Transverse colon (tissue), 4 donors: ENCODE measurements at places on chromosomes 2 and 18.

- DNase-seq, result no peak
Measured at GRCh38 chr2:23445450-23445868, 60.5 kb downstream of the KLHL29 start.

GRCh38 chr2:238220892-238221521, 17.5 kb upstream of the ILKAP start:
- no peak for DNase-seq

DNA sequence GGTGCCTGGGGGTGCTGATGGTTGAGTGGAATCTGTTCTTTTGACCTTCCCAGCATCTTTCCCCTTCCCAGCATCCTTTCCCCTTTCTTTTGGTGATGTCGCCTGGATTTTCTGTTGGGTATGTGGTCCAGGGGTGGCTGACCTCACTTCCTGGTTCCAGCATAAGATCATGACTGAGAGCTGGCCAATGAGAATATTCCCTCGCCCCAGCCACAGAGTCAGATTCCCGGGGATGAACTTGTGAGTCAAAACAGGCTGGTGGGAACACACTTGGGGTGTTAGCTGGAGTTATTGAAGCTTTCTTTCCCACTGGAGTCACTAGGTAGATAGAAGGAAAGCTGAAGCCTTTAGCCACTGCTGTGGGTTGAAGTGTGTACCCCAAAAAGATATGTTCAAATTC, 28.0 kb upstream of the FOSL2 start:
- no peak for DNase-seq

- no peak for DNase-seq
Measured at GRCh38 chr2:232777276-232777675, 911 bp upstream of the KCNJ13 start.

DNA sequence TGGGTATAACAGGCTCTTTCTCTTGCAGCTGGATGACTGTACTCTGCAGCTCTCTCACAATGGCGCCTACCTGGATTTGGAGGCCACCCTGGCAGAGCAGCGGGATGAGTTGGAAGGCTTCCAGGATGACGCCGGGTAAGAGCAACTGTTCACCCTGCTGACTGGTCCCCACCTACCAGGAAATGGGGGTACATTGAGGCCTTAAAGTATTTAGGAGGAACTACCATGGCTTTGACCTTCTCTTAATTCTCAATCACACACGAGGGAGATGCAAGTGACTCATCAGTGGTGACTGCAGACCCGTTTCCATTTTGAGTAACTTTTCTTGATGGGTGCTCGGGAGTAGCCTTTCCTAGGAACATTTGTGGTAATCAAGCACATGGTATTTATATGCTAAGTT, 58.0 kb downstream of the FHOD3 start:
- DNase-seq, result no peak

DNA sequence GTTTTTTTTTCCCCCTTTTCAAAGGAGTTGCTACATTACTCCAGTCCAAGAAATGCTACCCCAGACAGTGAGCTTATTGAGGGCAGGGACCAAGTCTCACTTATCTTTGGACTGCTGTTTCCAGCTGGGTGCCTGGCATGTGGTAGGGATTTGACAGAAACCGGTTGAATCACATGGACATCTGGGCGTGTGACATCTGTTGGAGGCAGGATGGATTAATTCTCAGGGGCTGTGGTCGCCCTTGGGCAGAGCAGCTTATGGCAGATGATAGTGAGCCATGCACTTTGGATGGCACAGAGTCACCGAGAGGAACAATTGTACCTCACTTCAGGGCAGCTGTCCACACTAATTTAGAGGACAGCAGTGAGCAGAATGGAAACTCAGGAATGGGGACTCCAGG, 254.6 kb upstream of the ID2 start:
- DNase-seq, result no peak

- no peak for DNase-seq
Measured at GRCh38 chr18:63040788-63041410, 278.7 kb downstream of the BCL2 start.

DNA sequence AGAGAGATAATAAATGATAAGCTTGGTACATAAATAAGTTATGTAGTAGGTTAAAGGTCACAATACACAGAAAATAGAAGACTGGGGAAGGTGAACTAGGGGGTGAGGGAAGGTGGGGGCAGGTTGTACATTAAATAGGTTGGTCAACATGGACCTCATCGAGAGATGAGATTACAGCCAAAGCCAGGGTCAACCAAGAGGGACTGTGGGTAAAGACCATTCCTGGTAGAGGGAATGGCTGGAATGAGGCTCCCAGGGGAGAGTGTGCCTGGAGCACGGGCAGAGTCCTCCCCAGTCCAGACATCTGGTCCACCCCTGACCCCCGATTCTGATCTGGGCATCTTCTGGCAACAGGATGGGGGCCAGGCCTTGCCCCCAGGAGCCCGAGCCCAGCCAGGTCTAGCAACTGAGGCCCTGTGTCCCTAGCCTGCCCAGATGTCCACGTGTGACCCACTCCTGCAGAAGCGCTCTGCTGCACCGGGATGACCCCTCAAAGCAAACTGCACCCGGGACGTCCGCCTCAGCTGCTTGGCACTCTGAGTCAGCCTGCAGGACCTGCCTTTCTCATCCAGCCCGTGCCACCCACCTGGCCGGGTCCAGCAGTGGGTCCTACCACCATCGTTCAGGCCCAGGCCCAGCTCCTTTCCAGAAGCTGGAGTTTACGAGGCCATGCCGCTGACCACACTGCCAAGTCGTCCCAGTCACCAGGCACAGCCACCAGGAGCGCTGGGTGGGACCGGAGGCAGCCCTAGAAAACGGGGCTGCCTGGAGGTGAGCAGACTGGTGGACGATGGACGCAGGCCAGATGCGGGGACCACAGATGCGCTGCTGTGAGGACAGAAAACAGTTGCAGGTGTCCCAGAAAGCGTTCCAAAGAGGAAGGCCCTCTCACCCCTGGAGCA, 56.2 kb upstream of the ID2 start:
- no peak for DNase-seq

DNA sequence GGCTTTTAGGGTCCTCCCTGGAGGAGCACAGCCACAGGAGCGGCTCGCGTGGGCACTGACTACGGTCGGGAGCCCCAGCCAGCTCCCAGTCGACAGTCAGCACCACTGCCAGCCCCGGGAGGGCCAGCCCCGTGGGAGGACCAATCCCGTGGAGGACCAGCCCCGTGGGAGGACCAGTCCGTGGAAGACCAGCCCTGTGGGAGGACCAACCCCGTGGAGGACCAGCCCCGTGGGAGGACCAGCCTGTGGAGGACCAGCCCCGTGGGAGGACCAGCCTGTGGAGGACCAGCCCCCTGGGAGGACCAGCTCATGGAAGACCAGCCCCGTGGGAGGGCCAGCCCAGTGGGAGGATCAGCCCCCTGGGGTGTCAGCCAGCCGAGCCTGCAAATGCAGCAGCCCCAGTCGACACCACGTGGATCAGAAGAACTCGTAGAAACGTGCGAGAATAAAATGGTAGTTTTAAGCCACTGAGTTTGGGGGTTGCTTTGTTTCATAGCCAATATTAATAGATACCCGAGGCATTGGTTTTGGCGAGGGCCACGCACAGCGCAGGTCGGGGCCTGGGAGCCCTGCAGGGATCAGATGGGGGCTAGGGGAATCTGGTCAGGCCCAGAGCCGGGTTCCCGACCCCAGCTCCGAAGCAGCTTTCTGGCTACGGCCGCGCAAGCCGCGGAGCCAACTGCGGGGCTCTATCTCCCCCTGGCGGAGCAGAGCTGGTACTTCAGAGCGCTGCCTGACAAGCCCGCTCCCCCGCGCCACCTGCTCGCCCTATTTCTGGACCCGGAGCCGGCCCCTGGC, 73.0 kb downstream of the TEX51 start:
- peak; percentile 78 for DNase-seq

- peak; percentile 26 for DNase-seq
Measured at GRCh38 chr2:196925768-196926561, 542 bp downstream of the PGAP1 start.

GRCh38 chr2:241935314-241935713, 65.8 kb downstream of the RTP5 start:
- no peak for DNase-seq

DNA sequence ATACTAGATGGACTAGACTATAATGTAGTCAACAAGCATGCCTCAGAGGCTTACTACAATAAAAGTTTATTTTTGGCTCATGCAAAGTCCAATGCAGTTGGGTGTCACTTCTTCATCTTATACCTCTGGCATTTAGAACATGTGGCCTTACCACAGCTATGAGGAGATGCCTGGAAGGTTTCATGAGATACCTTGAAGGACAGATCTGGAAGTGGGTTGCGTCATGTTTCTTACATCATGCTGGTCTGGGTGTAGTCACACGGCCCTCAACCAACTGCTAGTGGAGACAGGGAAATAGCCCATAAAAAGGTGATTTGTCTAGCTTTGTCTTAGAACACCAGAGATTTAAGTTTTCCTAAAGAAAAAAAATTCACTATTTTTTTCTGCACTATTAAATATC, 91.7 kb upstream of the MMADHC start:
- no peak for DNase-seq

DNA sequence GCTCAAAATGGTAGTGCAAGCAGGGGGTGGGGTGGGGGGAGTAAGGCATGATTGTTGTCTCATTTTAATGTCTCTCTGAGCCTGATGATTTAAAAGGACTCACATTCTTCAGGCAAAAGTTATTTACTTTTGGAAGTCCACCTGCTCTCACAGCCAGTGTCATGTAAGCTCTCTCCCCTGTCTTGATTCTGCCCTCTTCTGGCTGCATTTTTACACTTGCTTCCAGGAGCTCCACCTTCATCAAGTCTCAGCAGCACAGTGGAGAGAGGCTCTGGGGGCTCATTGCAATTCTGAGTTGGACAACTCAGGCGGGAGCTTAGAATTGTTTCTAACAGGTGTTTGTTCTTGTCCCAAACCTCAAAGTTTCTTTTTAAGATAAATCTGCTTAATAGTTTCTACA, 39.2 kb downstream of the GNAL start:
- no peak for DNase-seq

DNA sequence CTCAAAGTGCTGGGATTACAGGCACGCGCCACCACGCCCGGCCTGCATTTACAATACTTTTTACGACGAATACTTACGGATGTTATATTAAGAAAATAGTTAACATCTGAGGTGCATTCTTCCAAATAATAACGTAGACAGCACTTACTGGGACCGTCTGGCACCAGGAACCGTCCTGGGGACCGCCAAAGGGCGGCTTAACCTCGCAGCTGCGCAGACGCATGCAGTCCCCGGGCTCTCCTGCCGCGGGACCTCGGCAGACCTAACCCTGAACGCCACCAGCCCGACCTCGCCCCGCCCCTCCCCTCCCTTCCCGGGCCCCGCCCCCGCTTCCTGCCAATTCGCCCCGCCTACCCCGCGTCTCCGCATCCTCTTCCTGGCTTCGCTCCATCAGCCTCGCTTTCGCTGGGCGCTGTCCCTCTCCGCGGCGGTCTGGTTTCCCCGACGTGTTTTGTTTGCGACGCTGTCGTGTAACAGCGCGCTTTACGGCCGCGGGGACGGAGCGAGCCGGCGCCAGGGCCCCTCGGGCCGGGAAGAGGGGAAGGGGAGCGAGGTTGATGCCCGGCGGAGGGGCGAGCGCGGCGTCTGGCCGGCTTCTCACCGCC, at the start of gene CNOT11:
TSS of gene CNOT11 (plus strand) at position 479 of the 605 bp plus-strand sequence. CDS start at position 558, 79 bp downstream.
- DNase-seq, result peak; percentile 100

GRCh38 chr2:105746177-105747080, 1.7 kb downstream of the NCK2 start:
- peak; percentile 89 for DNase-seq

DNA sequence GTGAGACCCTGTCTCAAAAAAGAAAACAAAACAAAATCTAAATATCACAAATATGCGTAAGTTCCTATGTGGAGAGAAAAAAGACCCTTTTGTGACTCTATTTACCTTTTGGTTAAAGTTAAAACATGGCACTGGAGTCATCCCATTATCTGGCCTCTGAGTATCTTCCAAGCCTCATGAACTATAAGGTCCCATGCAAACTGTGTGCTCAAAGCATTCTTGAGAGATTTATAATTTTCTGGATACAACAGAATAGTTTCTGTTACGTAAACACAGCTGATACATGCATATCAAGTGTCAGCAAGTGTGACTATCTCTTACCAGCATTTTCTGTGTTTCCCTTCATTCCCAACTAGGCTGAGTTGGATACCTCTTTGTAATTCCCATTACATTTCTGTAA, 8.8 kb upstream of the NOSTRIN start:
- DNase-seq, result no peak

DNA sequence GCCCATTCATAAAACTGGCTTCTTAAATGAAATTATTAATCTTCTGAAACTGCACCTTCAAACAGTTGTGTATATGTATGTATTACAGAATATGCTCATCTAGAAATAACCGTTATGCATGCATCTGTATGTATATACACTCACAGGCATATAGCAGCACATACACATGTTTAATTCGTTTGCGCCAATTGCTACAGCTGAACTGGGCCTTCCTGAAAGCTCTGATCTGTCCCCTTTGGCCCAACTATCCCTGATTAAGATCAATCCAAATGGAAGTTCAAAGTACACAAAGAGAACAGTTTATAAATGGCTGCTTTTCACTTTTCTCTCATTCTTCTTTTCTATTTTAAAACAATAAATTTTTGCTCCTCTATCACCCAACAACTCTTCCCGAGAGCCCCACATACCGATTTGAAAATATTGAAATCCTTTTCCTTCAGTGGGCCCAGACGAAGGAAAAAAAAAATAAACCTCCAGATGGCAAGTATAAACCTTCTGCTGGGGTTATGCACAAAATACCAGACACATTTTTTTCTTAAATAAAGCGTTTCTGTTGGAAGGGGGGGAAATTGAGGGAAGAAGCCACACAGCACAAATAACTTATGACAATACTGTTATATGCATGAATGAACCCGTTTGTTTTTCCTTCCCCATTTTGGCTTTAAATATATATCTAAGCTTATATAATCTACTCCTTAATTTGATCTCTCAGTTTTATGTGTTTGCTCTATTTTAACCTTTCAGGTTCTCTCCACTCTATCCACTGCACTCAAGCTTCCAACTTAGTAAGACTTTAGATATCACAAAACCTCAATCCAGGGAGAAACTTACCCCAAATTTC, 267.3 kb downstream of the TCF4 start:
- no peak for DNase-seq

DNA sequence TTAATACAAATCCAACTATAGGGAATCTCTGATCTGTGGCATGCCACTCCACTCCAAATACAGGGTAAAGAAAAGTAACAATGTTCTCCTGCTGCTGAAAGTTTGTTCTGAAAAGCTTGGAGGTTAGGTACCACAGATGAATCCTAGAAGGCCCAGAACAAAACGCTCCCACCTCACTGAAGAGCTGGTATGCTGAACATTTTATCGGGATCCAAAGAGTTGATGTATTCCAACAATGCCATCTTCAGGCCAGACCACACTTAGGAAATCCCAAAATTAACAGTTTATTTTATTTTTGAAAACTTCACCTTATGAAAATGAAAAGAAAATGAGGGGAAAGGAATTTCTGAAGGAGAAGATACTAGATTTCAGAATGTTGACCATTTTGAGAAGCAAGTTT, 145.1 kb upstream of the CDH19 start:
- no peak for DNase-seq

DNA sequence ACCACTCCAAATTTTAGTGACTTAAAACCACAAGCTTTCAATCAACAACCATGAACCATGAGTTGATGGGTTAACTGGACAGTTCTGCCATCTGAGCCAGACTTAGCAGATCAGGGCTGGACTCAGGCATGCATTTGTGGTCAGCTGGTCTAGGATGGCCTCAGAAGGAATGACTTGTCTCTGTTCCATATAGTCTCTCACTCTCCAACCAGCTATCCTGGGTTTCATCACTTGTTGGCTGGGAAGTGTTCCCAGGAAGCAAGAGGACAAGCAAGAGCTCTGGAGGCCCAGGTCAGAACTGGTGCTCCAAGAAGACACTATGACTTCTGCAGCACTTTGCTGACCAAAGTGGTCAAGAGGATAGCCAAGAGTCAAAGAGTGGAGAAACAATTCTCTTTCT, 17.5 kb upstream of the MAP3K20 start:
- DNase-seq, result no peak
